ENCODE measurements at places on chromosomes 7 and 10.

DNA sequence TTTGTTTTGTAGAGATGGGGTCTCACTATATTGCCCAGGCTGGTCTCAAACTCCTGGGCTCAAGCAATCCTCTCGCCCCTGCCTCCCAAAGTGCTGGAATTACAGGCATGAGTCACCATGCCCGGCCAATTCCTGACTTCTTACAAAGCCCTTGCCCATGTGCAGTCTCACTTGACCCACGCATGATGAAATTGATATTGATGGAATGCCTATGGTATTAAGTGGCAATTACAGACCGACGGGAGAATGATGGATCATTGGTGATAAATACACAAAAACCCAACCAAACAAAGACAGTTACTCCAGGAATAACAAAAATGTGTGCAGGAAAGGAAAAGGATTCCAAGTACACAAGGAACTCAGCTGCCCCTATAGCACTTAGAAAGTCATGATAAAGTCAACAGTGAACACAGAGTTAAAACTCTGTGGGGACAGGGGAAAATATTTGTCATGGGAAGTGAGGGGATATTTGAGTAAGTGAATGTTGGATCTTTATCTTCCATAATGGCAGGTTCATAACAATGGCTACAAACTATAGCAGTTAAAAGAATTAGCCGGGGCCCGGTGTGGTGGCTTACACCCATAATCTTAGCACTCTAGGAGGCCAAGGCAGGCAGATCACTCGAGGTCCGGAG lies 21.6 kb downstream of the HIP1 start:
- no peak for DNase-seq

- DNase-seq = no peak
These were observed 144.4 kb downstream of the PTPN20 start for GRCh38 chr10:47055386-47056246.

DNA sequence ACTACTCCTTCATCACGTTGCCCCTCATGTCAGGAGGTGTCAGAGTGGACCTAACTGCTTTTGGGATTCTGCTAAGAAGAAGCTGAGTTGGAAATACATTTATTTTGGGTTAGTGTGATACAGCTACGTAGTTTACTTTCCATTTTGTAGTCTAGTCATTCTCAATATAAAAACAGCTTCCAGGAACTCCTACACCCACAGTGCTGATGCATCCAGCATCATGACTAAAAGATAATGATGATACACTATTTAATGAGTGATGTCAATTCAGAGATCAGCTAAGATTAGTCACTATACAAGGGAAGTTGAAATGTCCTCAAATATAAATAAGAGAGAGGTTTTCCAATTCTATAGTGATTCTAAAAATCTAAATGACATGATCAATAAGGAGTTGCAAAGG lies 264.2 kb upstream of the SLC26A5 start:
- no peak for DNase-seq

DNA sequence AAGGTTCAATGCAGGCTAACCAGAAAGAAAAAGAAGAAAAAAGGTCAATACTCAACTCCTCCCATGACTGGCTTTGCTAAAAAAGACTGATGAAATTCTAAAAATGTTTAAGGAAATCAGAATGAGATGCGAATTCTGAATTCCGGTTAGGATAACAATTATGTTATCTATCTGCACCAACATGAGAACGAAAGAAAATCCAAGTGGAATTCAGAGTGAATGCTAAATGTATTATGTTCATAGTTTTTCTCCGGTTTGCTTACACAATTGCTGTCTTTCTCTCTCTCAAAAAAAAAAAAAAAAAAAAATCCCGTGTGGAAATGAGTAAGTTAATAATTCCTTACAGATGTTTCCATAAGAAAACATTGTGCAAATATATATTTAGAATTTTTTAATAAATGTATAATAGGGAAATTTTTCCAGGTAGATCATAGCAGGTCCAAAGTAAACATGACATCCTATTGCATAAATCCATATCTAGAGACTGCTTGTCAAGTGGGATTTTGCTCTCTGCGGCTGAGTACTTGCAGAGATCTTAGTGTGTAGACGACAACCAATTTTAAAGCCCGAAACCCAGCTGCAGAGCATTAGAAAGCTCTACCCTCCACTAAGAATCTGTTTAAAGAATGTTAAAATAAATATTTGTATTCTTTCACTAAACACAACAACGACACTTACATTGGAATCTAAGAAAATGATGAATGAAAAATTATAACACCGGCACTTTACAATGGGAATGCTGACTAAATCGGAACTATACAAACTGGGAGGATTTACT lies 104.0 kb downstream of the JAZF1 start:
- DNase-seq = no peak

- DNase-seq = no peak
These were observed 150.3 kb upstream of the WNT16 start for GRCh38 chr7:121178452-121178851.

DNA sequence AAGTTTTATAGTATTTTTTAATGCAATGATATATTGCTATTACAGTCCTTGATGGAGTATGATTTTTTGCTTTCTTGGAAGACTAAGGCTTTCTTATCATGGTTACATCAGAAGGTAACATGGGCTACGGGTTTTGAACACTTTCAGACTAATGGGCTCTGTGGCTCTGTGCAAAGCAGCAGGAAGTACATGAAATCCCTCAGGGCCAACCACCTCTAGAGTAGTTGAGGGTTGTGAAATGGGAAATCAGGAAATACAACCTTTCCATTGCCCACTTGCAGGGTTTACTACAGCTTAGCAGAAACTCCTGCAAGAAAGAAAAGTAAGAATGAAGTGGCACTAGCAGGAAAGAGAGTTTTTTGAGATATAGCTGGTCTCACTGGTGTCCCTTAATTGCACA lies 853.5 kb downstream of the KCNMA1 start:
- no peak for DNase-seq

GRCh38 chr10:24331457-24331856 lies 122.5 kb downstream of the KIAA1217 start:
- DNase-seq = no peak

DNA sequence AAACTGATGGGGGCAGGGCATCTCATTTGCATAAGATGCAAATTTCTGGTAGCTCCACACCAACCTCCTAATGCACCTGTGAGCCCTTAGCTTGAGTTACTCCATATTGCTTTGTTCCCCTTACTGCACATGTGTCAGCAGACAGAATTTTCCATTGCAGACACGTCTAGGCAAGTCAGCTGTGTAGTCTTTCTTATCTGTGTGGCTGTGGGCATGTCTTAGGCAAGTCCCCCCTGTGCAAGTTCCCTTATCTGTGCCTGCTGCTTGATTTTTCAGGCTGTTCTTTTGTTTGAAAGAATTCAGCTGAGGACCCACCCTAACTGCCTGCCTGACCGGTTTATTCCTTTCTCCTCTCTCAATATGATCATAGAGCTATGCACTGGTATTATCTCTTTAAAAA lies 28.5 kb upstream of the TRIM24 start:
- DNase-seq = no peak

DNA sequence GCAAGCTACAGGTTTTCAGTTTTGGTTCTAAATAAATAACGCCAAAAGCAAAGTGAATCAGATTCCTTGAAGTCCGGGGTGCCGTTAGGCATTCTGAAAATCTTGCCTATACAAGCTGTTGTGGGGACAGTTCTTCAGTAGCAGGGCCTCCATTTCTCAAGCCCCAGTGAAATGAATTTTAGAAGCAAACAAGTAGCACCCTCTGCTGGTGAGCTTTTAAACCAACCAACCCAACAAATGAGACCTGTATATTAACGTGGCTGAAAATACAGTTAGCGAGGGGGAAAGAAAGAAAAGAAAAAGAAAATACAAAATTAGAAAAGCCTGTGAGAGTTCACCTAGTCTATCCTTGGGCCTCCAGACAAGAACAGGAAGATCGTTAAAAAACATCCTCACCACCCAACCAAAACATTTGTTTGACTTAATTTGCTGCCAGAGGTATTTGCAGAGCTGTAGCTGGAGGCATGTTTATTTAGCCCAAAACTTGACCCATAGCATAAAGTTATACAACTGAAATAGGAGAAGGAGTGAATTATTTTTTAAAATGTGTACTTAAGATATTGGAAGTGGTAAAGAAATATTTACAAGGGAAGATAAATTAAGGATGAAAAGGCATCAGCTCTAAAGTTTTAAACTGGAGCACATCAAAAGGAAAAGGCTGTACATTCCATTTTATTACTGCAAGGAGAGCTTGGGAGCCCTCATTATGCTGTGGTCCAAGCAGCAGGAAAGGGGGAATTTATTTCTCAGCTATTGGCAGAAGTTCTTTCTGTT lies 98.9 kb downstream of the DYNC1I1 start:
- DNase-seq = no peak

DNA sequence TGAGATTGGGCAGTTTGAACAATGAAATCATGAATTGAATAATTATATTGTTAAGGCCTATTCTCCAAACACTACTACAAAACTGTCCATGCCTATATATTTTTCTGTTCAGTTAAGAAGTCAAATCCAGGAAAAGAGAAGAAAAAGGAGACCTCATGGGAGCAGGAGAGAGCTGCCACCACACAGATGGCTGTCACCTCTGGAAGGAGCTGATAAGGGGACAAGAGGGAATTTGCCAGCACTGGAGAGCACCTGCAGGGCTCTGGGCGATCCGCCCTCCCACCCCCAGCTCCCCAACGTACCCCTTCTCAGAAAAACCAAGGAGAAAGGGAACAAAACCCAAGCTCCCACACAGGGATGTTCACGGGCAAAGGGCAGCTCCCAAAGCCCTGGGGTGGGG lies 227.8 kb downstream of the TNS3 start:
- DNase-seq = no peak

DNA sequence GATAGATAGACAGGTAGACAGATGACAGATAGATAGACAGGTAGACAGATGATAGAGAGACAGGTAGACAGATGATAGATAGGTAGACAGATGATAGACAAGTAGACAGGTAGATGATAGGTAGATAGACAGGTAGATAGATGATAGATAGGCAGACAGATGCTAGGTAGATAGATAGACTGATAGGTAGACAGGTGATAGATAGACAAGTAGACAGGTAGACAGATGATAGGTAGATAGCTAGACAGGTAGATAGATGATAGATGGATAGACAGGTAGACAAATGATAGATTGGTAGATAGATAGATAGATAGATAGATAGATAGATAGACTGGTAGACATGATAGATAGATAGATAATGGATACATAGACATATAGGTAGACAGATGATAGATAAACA lies 93.4 kb upstream of the ADRB1 start:
- DNase-seq = no peak

DNA sequence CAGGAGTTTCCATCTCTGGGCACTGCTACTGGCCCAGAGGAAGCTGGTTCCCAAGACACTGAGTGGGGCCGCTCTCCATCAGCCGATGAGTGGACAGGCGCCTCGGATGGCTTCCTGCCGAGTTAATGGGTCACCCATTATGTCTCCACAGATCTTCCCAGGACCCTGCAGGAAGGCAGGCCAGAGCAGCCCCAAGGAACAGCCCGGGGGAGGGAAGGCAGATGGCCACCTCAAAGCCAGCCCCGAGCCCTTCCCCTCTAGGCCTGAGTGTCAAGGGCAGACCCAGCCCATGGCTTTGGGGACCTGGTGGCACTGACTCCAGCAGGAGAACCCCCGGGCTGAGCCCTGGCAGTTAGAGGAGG lies 3.4 kb upstream of the LFNG start:
- no peak for DNase-seq

DNA sequence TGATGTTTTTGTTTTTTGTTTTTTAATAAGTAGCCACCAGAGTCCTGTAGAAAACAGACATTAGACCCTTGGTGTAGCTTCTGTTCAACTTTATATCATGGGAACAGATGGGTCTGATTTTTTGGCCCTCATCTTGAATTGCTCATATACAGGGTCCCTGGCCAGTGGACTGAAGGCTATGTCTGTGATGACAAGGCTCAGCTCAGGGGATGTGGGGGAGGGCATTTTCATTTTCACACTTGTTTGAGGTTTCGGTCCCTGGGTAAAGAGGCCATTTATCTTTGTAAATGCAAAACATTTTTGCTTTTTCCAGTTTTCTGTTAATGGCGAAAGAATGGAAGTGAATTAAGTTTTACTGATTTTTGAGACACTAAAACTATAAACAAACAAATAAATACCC lies 257.6 kb upstream of the PHYHIPL start:
- DNase-seq = no peak

DNA sequence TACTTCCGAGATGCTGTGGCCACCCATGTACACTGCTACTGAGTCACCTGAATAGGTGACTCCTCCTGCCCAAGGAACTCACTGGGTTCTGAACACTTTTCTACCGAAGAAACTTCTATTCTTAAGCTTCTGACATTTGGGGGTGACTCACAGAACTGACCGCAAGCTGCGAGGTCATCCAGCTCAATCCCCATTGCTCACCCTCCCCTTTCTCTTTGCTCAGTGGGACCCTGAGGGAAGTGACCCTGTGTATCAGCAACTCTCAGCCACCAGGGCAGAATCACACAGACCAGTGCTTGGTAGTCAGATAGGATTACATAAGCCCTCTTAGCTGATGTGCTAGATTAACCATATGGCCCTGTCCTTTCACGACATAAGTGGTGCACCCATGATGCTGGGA lies 46.3 kb downstream of the INSYN2A start:
- no peak for DNase-seq

DNA sequence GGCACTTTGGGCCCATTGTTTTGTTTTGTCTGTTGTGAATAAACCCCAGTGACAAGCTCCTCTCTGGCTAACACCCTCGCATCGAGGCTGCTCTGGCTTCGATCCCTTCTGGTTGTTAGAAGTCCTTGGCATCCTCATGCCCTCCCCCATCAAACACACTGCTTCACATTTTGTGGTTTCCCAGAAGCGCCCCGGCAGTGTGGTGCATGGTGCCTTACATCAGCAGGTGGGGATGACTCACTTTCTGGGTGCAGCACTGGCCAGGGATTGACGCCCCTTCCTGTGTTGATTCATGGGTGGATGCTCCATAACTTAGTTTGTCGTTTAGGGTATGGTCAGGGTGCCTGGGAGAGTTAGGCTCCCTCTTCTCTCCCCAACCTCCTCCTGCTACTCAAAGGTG lies 51.4 kb downstream of the PLPP4 start:
- no peak for DNase-seq

DNA sequence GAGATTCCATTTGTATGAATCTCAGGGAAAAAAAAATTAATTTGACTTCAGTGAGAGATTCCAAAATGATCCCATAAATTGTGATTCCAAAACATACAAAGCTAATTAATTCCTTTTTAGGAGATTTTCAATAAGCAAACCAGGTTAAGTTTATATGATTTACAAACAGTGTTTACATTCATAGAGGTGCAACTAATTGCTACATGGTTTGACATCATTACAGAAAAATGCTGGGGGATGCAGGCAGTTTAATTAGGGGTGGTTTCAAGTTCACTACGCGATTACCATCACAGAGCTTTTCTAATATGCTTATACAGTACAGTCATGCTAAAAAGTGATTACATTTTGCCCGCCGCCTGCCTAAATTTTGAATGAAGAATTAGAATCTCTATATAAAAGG lies 143.2 kb upstream of the MGMT start:
- DNase-seq = no peak

DNA sequence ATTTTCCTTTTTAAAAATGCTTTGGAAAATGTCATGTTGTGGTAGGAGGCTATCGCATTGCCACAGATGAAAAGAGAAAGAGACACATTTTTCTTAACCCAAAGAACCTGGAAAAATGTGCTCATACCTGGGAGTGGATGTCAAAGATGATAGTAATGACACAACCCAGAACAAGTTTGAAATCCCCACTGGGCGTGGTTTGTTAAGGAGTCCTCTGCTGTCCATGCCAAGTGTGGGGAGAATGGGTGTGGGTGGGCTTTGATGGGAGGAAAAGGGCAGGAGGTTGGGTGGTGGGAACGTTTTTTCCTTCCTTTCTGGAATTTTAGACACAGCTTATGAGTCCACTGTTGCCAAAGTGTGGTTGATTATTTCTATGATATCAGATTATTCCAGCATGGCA lies 10.9 kb downstream of the OPTN start:
- DNase-seq = no peak
